Inflammatory macrophage (primary cell): ENCODE measurements at places on chromosomes 5 and 9.

GRCh38 chr5:107519900-107520354, 150.8 kb downstream of the EFNA5 start:
- no peak for DNase-seq

DNA sequence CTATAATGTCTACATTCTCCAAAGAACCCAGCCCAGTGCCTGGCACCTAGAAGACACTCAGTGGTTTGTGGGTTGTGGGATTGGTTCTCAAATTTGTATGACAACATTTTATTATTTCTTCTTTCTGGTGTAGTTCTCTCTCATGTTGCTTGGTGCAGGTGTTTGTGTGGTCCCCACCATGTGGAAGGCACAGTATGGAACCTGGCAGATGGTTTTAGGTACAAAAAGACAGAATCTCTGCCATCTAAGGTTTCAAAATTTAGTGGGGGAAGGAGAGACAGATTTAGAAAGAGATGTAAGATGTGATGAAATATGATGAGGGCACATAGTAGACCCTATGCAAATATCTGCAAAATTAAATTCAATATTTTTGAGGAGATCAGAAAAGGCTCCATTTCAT, 323.8 kb downstream of the CDK5RAP2 start:
- DNase-seq, result no peak

DNA sequence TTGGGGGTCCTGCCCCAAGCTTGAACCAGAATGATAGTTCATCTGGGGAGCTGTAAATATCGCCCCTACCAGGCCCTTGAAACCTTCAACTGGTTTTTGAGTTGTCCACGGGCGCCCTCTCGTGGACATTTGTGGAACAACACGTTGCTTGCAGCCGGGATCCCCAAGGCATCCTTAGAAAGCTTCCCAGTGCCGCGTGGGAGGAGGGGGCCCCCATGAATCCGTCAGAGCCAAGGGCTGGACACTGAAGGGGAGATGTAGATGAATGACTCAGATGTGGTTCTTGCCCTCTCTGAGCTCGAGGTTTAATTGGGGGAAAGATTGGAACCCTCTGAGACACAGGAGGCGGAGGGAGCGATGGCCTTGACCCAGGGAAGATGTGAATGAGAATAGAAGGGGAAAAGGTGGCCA, 31.8 kb upstream of the ORM1 start:
- DNase-seq, result peak; percentile 58

DNA sequence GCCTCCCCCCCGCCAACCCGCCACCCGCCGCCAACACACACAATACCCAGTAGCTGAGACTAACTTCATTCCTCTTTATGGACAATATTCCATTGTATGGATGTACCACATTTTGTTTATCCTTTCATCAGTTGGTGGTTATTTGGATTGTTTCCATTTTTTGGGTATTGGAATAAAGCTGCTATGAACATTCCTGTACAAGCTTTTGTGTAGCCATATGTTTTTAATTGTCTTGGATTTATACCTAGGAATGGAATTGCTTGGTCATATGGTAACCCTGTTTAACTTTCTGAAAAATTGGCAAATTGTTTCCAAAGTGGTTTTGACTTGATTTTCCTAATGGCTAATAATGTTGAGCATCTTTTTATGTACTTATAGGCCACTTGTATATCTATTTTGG, 4.9 kb upstream of the UBTD2 start:
- no peak for DNase-seq

- no peak for DNase-seq
These were observed 144.9 kb downstream of the ERCC6L2 start for GRCh38 chr9:96020300-96020791.

DNA sequence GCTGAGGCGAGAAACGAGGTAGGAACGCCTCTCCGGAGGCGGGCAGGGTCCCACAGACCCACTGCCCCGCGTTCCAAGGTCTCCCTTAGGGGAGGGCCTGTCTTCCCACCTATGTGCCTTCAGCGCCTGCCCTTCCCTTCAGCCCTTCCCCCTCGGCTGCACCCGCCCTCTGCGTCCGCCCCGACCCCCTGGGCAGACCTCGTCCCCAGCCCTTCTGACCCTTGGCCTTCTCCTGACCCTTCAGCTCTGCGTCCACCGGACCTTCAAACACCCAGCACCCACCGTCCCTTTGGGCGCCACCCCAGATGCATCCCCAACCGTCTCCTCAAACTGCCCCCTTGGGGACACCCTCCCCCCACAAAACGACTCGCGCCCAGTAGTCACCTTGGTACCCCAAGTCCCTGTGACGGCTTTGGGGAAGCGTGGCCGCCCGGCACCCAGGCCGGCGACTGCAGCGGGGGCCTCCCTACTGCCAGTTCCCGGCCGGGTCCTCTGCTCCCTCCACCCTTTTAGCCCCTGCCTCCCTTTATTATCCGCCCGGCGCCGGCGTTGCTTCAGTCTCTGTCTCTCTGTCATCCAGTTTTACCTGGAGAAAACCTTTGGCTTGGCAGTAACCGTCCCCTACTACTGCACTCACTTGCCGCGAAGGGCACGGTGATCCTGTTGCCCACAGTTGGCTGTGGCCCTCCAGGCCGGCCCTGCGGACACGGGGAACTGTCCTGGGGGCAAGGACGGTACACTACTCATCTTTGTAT, 421 bp downstream of the RUSC2 start:
- DNase-seq, result peak; percentile 30

GRCh38 chr9:116549061-116549664, 137.9 kb upstream of the TRIM32 start:
- DNase-seq, result peak; percentile 93

GRCh38 chr9:130380920-130381469, 63.8 kb upstream of the ASS1 start:
- DNase-seq, result no peak

DNA sequence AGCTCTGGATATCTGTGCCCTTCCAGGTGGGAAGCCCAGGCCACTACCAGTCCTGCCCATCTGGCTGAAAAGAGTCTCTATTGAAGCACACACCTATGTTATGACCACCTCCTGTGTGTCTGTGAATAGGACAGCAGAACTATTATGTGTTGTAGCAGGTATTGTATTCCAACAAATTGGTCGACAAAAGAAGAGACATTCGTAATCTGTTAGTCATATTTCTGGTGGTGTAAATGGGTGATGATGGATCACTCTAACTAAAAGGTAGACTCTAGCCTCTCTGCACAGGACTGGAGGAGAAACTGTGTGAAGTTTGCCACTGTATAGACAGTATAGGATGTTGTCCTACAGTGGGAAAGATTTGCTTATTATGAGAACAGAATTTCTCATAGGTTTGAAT, 416.1 kb downstream of the TMEM38B start:
- DNase-seq, result no peak

GRCh38 chr9:132312873-132313272, 41.9 kb downstream of the SETX start:
- DNase-seq, result no peak

DNA sequence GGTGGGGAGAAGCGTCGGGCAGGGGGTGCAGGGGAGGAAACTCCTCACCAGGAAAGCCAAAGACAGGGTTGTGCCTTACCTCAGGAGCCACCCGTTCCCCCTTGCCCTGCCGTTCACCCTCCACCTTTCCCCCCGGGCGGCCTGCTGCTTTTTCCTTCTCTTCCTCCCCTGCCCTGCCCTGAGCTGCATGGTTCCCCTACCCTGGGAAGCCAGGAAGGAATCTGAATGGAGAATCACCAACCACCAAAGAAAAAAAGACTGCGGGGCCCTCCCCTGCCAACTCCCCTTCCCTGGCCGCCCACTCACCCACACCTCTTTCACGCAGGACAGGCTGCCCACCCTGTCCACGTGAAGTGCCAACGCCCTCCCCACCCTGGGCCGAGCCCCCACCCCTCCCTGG, 820 bp upstream of the NFX1 start:
- peak; percentile 49 for DNase-seq

- DNase-seq, result no peak
These were observed 72.4 kb upstream of the SNX2 start for GRCh38 chr5:122702524-122702875.

DNA sequence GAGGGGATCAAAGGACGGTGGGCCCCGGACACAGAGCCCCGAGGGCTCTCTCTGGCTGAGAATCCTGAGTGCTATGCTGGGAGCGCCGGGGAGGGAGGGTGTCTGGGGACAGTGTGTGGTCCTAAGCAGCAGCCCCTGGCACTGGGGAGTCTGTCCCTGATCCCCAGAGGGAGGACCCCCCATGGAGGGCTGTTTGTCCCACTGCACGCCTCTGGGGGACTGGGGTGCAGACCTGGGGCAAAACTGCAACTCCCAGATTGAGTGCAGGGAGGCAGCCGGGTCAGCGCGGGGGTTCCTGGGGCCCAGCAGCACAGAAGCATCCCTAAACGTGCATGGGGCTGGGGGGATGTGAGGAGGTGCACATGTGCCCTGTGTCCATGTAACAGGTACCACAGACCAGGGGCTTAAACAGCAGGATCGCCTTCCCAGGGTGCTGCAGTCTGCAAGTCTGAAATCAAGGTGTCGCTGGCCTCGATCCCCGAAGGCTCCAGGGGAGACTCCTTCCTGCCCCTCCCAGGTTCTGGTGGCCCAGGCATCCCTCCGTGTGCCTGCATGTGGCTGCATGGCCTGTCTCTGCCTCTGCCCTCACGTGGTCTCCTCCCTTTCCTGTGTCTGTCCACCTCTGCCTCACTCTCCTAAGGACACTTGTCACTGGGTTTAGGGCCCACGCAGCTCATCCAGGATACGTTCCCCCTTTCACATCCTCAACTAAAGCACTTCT, 35.9 kb upstream of the IRX4 start:
- no peak for DNase-seq

GRCh38 chr9:2418619-2419018, 203.0 kb upstream of the VLDLR start:
- no peak for DNase-seq

- DNase-seq, result no peak
These were observed 47.1 kb upstream of the CHSY3 start for GRCh38 chr5:129857116-129857515.

DNA sequence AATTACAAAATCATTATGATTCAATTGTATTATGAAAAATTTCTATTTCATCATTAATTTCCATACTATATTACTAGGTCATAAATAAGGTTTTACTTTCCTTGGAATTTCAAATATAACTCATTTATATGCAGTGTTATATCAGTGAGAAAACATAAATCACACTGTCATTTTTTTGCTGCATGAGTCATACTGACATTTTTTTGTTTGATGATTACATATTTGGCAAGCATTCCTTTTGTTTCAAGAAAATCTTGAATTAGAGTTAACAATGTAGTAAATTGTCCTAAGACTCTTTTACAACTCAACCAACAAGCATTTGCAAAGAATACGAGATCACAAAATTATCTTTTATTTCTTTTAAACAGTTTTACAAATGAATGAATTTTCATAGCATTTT, 298.4 kb upstream of the SEMA6A start:
- DNase-seq, result no peak

DNA sequence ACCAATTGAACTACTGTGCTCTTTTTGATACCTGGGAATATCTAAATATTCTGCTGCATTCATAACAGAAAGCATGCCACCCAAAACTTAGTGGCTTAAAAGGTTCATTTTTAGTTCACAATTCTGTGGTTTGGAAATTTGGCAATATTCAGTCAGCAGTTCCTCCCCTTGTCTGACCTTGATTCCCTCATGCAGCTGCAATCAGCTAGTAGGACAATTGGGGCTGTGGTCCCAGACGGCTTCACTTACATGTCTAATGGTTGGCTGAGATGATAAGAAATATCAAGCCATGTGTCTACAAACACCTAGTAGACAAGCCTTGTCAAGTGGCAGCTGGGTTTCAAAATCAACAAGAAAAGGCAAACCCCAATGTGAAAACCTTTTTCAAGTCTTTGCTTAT, 51.3 kb downstream of the ANXA1 start:
- DNase-seq, result peak; percentile 63

DNA sequence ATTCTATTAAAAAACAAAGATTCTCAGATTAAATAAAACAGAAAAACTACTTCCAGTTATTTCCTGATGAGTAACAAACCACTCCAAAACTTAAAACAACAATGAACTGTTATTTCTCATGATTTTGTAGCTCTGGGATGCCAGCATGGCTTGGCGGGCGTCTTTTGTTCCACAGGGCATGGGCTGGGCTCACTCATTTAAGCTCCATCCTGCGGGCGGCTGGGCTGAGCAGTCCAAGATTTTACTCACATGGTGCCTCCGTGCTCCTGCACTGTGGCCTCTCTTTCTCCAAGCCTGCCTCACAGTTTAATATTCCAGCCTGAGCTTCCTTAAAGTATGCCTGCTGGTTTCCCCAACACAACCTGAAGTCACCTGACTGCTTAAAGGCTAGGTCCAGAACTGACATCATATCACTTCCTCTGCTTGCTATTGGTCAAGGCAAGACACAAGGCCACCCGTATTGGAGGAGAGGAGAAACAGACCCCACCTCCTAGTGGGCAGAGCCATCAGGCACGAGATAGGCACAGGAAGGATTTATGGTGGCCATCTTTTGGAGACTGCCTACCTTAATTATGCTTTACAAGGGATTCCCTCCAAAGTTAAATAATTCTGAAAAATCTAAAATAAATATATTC, 41.6 kb upstream of the ZBTB43 start:
- no peak for DNase-seq

DNA sequence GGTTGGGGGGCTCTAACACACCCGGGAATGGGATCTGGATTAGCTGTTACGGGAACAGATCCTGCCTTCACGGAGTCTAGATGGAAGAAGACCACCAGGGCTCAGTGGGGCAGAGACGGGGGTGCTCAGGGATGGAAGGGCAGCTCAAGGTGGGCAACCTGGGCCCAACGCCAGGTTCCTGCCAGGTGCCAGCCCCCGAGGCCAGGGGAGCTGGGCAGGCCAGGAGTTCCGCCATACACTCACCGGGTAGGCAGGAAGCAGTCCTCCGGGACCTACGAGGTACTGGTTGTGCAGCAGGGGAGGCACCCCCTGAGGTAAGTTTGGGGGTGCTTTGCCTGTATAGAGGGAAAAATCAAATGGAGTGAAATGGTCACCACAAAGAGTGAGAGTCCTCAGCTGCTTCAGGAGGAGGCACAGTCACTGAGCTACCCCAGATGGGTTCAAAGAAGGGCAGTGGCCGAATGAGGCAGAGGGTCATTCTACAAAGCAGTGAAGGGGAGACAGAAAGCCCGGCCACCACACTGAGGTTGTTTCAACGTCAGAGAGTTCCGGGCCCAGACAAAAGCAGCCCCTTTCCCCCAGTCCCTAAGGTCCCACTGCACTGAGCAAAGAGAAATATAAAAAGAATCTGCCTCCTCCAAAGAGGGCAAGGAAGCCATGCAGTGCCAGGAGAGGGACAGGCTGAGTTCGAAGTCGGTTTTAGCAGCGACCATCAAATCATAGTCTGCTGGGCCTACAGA, 110.0 kb downstream of the UBE2R2 start:
- DNase-seq, result no peak

DNA sequence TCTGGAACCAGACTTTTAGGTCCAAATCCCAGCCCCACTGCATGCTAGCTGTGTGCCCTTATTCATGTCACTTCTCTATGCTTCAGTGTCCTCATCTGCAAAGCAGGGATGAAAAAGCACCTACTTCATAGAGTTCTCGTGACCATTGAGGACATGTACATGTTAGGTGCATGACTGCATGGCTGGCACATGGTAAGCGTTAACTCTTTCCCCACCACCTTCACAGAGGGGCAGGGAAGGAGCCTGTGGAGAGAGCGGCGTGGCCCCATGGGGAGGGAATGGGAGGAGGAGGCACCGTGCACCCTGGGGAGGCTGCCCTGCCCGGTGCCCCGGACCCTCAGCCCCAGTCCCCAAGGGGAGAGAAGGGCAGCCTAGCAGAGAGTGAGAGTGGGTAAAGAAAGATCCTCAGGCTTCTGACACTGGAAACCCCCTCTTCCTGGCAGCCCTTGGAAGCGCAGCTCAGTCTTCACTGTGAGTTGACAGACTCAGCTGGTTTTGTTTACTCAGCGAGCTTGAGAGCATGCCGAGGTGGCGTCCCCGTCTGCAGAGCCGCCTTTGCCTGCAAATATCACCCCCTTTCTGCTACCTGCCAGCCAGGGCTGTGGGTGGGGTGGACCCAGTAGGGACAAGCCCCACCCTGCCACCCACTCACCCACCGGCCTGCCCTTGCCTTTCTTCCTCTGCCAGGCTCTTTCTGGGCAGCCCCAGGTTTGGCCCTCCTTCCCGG, 10.6 kb upstream of the ANGPTL2 start:
- DNase-seq, result no peak
